ENCODE measurements at places on chromosomes 6 and 20. TPM values are rescaled to one million over a fixed set of nuclear protein-coding genes. Genes with fewer than 3 reads are reported as not detected.

DNA sequence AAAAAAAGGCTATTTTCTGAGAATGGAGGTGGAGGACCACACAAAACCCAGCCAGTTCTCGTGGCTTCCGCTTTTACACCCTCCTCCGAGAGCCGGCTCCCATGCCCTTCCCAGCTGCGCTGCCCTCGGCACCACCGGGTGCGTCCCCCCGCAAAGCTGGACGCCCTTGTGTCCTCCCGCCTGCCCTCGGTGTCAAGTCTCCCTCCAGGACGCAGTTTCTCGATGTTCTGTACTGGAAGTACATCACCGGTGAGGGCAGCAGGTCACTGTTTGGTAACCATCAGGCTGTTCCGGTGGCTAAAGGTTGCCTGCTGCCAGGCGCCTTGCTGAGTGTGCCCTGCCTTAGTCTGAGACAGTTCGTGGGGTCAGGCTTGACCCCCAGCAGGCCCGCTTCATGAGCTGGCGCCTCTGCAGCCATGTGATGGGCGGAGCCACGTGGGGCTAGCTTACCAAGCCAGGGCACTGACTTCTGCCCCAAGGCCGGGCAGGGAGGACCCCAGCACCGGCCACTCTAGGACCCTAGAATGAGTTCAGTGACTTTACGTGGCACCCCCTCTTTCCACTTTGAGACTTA, 34.6 kb downstream of the RREB1 start:
- no peaks in the 10 kb centered on the region for H3K36me3 ChIP-seq
- peaks cover 74% of the 10 kb centered on the region for H3K4me1 ChIP-seq
- DNase-seq = no peak
- H3K27ac ChIP-seq = peak overlapping the region; percentile 99

DNA sequence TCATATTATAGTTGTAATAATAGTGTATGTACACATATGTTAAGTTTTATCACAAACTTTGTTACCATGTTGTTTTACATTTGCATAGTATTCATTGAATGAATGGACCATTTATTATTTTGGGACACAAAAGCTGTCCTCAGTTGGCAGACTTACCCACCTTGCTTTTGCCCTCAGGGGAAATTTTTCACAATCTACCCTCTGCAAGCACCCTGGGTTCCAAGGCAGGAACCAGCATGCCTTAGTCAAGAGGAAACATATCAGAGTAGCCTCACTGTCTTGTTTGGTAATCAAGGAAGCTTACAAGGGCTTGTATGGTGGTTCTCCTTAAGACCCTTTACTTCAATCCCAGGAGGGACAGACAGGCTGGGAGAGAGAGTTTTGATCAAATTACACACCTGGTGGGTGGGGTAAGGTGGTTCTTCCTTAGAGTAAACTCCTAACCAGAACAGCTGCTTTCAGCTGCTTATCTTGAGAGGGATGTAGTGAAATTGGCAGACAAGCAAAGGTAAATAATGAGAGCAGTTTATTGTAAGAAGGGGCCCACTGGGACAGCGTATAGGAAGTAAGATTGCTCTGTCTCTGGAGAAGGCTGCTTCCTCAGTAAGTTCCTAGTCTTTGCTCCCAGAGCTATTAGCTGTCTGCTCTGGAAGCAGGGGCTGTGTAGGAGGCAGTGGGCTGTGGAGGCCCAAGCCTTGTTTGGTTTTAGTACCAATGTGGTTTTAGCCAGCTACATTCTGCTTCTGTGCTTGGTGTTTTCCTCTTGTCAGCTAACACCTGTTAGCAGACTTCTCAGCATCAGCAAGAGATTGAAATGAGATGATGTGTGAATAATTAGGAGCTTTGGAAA, 31.1 kb downstream of the BRPF3 start:
- no peaks in the 10 kb centered on the region for H3K27me3 ChIP-seq
- no peaks in the 10 kb centered on the region for H3K4me1 ChIP-seq
- H3K36me3 ChIP-seq = peaks cover 5% of the 10 kb centered on the region

- H3K4me3 ChIP-seq = no peak overlapping the region
- no peaks in the 10 kb centered on the region for H3K36me3 ChIP-seq
- no peak for DNase-seq
- H3K27me3 ChIP-seq = no peaks in the 10 kb centered on the region
Measured at GRCh38 chr6:170444811-170445211, 108.3 kb downstream of the PSMB1 start.

DNA sequence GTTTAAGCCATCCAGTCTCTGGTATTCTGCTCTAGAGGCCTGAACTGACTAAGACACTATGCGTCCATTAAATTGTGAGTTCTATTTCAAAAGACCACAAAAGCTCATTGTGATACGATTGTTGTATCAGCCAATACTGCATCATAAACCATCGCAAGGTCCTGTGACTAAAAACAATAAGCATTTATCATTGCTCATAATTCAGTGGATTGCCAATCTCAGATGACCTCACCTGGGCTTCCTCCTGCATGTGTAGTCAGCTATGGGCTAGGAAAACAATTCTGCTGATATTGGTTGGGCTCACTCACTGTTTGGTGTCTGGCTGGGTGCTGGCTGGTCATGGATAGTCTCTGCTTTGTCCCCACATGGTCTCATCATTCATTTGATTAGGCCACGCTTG, 592.7 kb upstream of the BTBD3 start:
- no peaks in the 10 kb centered on the region for H3K4me1 ChIP-seq
- H3K4me3 ChIP-seq = no peak overlapping the region
- H3K27ac ChIP-seq = no peak overlapping the region
- no peaks in the 10 kb centered on the region for H3K27me3 ChIP-seq
- H3K36me3 ChIP-seq = no peaks in the 10 kb centered on the region

- H3K4me3 ChIP-seq = no peak overlapping the region
- no peaks in the 10 kb centered on the region for H3K4me1 ChIP-seq
- no peak overlapping the region for H3K27ac ChIP-seq
- H3K27me3 ChIP-seq = no peaks in the 10 kb centered on the region
Measured at GRCh38 chr6:146498309-146498708, 45.3 kb upstream of the RAB32 start.

GRCh38 chr20:17315407-17316231, 88.8 kb downstream of the PCSK2 start:
- DNase-seq = no peak
- no peaks in the 10 kb centered on the region for H3K36me3 ChIP-seq
- no peaks in the 10 kb centered on the region for H3K4me1 ChIP-seq
- peaks cover 5% of the 10 kb centered on the region for H3K27me3 ChIP-seq
- H3K4me3 ChIP-seq = no peak overlapping the region

- H3K4me3 ChIP-seq = no peak overlapping the region
- no peaks in the 10 kb centered on the region for H3K27me3 ChIP-seq
Measured at GRCh38 chr6:92126088-92126487, 1293.3 kb downstream of the EPHA7 start.

GRCh38 chr6:146972546-146972945, 231.7 kb upstream of the STXBP5 start:
- H3K27me3 ChIP-seq = no peaks in the 10 kb centered on the region
- DNase-seq = no peak
- H3K27ac ChIP-seq = no peak overlapping the region
- no peaks in the 10 kb centered on the region for H3K36me3 ChIP-seq
- H3K4me3 ChIP-seq = no peak overlapping the region
- peaks cover 3% of the 10 kb centered on the region for H3K4me1 ChIP-seq

- H3K36me3 ChIP-seq = no peaks in the 10 kb centered on the region
- H3K27me3 ChIP-seq = no peaks in the 10 kb centered on the region
- DNase-seq = no peak
- H3K4me3 ChIP-seq = no peak overlapping the region
- no peak overlapping the region for H3K27ac ChIP-seq
Measured at GRCh38 chr6:110083875-110084585, 95.4 kb downstream of the WASF1 start.

DNA sequence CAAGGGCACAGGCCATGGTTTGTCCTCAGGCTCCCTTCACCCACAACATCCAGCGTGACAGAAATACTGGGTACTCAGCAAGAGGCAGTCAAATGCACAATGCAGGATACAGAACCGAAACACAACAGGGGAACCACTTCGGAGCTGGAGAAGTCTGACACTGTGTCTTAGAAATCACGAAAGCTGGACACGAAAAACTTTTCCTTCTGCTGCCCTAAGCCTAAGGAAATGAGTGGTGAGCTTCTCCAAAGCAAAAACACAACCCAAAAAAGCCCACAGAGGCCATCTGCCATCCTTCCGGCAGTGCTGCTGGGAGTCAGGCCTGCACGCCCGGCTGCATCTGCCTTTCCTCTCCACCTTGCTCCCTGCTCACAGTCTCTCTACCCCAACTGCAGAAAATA, 106.3 kb downstream of the SLC23A2 start:
- no peak overlapping the region for H3K4me3 ChIP-seq
- no peaks in the 10 kb centered on the region for H3K4me1 ChIP-seq
- no peak overlapping the region for H3K27ac ChIP-seq
- H3K36me3 ChIP-seq = no peaks in the 10 kb centered on the region

- H3K4me1 ChIP-seq = no peaks in the 10 kb centered on the region
- no peak overlapping the region for H3K27ac ChIP-seq
- H3K27me3 ChIP-seq = no peaks in the 10 kb centered on the region
Measured at GRCh38 chr20:17077030-17077429, 149.8 kb upstream of the PCSK2 start.

DNA sequence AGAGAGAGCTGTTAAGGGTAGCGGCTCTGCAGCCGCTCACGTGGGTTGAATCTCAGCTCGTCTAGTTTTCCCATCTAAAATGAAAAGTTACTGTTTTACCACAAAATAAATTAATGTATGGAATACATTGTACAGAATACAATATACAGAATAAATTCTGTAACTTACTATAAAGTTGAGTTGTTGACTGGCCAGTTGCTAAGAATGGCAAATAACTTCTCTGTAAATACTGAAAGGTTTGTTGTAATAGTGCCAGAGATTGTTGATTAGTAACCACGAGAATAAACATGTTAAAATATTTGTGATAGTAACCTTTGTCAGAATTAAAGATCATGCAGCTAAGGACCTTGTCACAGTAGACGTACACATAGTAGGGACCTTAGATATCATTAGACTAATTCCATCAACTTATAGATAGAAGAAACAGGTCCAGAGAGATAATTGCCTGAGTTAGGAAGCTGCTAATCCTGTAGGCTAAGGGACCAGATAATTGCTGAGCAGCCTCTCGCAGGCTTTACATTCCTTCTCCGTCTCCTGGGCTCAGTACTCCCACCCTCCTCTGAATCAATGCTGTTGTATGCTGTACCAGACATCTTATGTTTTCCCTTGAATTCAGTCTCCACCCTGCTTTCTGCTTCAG, 544 bp upstream of the NRM start:
- peak overlapping the region; percentile 69 for H3K4me3 ChIP-seq
- peaks cover 27% of the 10 kb centered on the region for H3K4me1 ChIP-seq
- H3K27ac ChIP-seq = peak overlapping the region; percentile 91
- H3K27me3 ChIP-seq = no peaks in the 10 kb centered on the region
- no peak for DNase-seq

DNA sequence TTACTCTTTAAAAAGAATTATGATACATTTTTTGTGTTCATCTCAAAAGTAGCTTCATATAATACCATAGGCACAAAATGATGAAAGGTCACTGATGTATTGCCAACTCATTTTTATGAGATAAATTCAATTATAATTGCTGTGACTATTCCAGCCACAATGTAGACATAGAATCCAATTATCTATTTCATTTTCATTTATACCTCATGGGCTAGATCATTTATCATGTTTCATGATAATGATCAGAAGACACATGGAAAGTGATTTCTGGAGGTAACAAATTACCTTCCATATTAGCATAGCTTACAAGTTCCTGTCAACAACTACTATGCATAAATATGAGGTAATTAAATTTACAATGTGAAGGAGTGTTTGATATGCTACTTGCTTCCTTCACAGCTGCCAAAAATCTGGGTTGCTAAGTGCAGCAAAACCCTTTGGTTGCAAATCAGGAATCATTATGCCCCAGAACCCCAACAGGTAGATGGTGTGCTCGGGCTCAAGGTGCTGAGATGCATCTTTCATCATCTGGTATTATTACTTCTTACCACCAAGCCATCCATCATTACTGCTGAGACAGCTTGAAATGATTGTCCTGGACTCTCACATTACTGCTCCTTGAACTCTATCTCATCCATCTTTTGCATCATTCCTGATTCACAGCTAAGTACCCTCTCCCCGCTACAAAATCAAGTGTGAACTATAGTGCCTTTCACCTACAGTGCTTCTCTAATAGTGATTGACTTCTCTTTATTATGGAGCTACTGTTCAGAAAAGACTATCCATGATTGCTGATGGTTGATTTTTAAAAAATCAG, 306.0 kb upstream of the THEMIS start:
- no peaks in the 10 kb centered on the region for H3K36me3 ChIP-seq
- no peak overlapping the region for H3K27ac ChIP-seq
- H3K27me3 ChIP-seq = no peaks in the 10 kb centered on the region
- DNase-seq = no peak
- no peak overlapping the region for H3K4me3 ChIP-seq
- H3K4me1 ChIP-seq = no peaks in the 10 kb centered on the region

DNA sequence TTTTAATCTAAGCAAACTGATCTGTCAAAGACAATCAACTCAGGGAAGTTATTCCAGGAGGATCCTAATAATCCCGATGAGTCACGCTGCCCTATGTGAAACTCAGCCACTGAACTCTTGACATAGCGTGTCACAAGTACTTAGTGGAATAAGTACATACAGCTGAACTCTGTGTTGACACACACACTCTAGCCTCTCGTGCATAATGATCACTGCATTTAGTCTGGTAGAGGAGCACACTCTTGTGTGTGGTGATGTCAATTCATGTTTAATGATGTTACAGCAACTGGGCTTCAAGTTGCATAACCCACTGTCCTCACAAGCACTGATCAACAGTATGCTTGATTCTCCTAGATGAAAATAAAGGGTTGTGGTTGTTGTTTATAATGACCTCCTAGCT, 148.3 kb downstream of the HACE1 start:
- DNase-seq = no peak
- no peaks in the 10 kb centered on the region for H3K4me1 ChIP-seq
- H3K36me3 ChIP-seq = no peaks in the 10 kb centered on the region
- no peak overlapping the region for H3K4me3 ChIP-seq
- no peaks in the 10 kb centered on the region for H3K27me3 ChIP-seq

DNA sequence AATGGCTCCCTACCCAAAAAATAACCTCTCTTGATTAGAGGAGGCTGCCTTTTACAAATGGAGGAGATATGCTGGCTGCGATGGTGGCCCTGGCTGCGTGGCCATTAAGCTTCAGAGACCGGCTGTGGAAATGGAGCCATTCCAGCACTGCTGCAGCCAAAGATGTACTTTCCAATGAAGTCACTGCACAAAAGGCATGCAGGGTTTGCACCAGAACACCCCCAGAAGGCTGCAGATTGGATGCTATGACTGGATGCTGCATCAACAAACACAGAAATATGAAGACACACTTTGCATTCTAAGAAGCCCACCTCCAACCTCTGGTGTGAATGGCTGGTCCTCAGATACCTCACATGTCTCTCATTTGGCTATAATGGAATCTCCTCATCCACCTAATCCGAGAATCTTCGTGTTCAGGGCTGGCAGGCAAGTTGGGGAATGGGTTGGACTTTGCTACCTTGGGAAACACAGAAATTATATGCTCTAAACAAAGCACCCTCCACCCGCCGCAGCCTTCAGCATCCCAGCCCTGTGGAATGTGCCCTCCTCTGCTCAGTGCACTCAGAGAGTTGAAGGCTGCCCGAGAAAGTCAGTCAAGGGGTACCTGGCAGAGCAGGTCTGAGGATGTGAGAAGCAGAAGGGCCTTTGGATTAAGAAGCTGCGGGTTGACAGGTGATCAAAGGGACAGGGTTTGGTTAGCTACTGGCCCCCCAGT, 35.3 kb downstream of the APCDD1L start:
- H3K4me1 ChIP-seq = no peaks in the 10 kb centered on the region
- DNase-seq = no peak
- H3K27ac ChIP-seq = no peak overlapping the region
- no peaks in the 10 kb centered on the region for H3K36me3 ChIP-seq

The HLA-DQA1 gene
- 5.1 TPM for total RNA-seq

The BPIFB4 gene
- total RNA-seq = not detected

The KIAA0408 gene
- 31.5 TPM for total RNA-seq

The OTOR gene
- not detected for total RNA-seq

The RIMS1 gene
- total RNA-seq = 0.22 TPM

The KCNS1 gene
- total RNA-seq = not detected

The SLC32A1 gene
- not detected for total RNA-seq

The TMC2 gene
- 0.12 TPM for total RNA-seq
